ENCODE measurements at places on chromosomes 3 and 15.

DNA sequence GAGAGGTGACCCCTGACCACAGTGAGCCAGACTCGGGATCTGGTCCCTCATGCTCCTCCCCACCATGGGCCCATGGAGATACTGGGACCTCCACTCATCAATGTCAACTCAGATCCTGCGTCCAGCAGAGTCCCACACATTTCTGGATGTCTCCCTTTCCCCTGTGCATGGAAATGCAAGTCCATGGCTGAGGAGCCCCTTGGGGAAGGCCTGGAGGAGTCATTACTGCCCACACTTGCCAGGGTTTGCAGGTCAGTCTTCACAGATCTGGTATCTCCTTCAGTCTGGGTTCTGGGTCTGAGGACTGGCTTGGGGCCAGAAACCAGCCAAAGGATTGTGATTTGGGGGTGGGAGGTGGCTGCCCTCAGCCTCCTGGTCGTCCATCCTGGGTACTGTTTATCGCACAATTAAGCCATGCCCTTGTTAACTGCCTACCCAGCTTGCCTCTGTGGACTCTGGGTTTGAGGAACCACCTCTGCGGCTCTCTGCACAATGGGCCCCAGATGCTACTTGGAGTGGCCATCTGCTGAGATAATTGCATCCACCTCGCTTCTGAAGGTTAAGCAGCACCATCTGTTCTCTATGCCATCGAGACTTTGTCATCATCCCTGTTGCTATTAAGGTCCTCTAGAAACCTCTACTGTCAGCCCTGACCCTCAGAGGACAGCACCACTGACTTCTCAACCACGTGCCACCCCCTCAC, 49.9 kb upstream of the KLF13 start:
- ATAC-seq = no peak

DNA sequence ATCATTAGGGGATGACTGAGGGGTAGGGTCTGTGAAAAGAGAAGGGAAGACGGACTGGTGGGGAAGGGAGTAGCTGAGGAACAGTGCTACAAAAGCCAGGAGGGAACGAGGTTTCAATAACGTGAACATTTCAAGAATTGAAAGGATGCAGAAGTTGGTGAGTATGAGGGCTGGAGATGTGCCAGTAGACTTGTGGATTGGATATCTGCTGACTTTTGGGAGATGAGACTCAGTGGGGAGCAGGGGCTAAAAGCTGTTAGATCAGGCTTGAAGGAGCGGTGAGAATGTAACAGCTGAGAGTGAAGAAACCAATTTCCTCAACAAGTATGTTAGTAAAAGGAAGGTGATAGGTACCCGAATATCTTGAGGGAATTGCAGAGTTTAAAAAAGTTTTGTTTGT, 65.2 kb downstream of the GTPBP8 start:
- ATAC-seq = no peak

GRCh38 chr15:85557385-85557784, 177.0 kb downstream of the AKAP13 start:
- ATAC-seq = no peak

- no peak for ATAC-seq
These were observed 7.8 kb downstream of the RFT1 start for GRCh38 chr3:53122255-53122932.

- ATAC-seq = no peak
These were observed 584.2 kb upstream of the DPPA4 start for GRCh38 chr3:109921509-109921908.

- no peak for ATAC-seq
These were observed 199.1 kb downstream of the CDIN1 start for GRCh38 chr15:36778531-36778930.

- no peak for ATAC-seq
These were observed 1.4 kb downstream of the IL17RD start for GRCh38 chr3:57163751-57164150.

- no peak for ATAC-seq
These were observed 26.2 kb upstream of the LRTM1 start for GRCh38 chr3:54954022-54954421.

DNA sequence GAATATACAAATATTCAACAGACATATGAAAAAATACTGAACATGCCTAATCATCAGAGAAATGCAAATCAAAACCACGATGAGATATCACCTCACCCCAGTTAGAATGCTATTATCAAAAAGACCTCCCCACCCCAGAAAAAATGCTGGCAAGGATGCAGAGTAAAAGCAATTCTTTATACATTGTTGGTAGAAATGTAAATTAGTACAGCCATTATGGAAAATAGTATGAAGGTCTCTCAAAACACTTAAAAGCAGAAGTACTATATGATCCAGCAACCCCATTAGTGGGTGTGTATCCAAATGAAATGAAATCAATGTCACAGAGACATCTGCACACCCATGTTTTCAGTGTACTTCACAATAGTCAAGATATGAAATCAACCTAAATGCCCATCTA, 308.7 kb downstream of the CHST2 start:
- ATAC-seq = no peak

GRCh38 chr3:99384596-99384995, 253.8 kb upstream of the COL8A1 start:
- ATAC-seq = no peak

GRCh38 chr3:103308921-103309320, 874.1 kb downstream of the ZPLD1 start:
- no peak for ATAC-seq

DNA sequence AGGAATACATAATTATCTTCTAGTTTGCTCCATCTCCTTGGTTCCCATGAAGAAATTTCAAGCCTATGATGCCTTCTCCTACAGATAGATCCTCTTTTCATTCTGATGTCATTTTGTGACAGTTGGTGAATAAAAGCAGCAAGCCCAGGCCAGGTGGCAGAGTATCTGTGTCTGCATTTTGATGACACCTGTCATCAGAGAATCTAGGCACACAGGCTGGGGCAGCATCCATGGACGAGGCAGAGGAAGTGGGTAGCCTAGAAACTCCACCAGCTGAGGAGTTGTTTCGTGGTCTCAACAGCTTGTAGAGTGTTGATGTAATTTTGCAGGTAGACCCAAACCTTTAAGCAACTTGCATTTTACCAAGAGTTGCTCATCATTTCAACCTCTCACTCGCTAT, 269.8 kb downstream of the FEZF2 start:
- ATAC-seq = no peak

DNA sequence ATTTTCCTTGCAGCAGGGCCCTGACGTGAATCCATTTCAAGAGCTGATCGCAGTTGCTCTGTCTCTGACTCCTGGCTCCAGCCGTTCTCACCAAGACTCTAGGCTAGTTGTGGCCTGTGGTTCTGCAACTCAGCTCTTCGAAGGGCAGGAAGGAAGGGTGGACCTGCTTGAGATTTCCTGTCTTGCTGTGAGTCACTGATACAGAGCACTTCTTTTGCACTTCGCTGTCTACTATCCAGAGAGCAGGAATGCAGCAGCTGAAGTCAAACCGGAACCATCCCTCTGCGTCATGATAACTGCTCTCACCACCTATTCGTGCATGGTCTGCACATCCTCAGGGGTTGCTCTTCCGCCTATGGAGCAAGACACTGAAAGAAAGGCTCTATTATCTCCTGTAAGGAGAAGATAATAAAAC, 59.7 kb downstream of the RAP2B start:
- ATAC-seq = peak; percentile 98

GRCh38 chr3:58059349-58060321, 51.4 kb downstream of the FLNB start:
- no peak for ATAC-seq

- ATAC-seq = no peak
These were observed 141.1 kb upstream of the SETMAR start for GRCh38 chr3:4162096-4162495.

- ATAC-seq = no peak
These were observed 41.6 kb downstream of the WNT5A start for GRCh38 chr3:55445551-55445950.

- no peak for ATAC-seq
These were observed 39.2 kb upstream of the LEKR1 start for GRCh38 chr3:156787001-156787400.

DNA sequence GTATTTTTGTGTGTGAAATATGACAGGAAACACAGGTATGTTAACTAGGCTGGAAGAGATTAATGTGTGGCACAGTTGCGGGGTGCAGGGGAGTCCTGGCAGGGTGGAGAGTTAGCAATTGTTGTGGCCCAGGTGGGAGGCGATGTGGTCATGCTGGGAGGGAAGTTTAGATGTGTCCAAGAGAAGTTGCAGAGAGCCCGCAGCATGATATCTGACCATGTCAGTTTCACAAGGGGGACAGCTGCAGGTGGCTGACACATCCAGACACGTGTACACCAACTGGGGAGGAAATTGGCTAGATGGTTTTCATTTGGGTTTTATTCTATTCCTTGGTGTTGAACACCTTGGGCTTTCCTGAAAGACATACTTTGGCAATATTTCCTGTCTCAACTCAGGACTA, 172.8 kb upstream of the RGMA start:
- no peak for ATAC-seq

DNA sequence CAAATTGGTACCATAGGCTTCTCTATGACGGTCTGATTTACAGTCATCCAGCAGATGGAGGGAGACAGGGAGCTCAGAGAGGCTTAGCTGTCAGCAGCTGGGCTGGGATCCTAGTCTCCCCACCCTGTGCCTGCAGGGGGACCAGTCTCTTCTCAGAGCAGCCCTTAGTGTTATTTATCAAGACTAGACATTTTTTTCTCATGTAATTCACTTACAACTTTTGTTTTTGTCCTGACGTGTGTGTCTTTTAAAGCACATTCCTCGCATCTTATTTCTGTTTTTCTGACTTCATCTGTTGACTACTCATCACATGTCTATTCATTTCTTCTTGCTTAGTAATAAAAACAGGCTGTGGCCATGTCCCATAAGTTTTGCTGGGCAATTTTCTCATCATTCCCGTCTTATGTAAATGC, 116.1 kb downstream of the KLF13 start:
- ATAC-seq = no peak

- no peak for ATAC-seq
These were observed 8.2 kb downstream of the GRIP2 start for GRCh38 chr3:14531856-14532395.

DNA sequence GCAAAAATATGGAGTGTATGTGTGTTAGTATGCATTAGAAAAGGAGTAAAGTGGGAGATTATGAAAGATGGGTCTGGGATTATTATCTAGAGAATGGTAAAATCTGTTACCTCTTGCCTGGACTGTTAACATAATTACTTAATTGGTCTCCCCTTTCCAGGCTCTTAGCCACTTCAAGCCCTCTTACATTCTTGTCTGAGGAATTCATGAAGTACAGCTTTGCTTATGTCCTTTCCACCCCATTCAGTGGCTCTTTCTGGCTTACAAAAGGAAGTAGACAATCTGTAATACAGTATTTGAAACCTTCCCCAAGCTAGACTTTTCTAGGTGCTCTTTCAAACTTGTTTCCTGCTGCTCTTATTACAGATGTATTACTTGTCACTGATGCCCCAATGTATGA, 129.8 kb downstream of the MBNL1 start:
- ATAC-seq = no peak

DNA sequence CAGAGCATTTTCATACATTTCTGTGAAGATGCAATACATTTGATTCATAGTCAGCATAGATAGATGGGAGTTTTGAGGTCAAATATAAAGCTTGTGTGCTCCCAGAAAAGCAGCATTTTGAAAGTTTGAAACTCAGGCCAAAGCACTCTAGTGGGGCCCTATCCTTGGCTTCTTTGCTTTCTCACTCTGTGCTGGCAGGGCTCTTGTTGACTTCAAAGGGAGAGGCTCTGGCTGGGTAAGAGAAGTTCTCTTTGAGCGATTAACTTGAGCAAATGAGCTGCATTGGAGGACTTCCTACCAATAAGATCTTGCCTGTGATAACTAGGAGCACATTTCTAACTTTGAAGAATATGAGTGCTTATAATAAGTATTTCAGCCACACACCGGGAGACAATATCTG, 214.0 kb upstream of the RARB start:
- no peak for ATAC-seq

DNA sequence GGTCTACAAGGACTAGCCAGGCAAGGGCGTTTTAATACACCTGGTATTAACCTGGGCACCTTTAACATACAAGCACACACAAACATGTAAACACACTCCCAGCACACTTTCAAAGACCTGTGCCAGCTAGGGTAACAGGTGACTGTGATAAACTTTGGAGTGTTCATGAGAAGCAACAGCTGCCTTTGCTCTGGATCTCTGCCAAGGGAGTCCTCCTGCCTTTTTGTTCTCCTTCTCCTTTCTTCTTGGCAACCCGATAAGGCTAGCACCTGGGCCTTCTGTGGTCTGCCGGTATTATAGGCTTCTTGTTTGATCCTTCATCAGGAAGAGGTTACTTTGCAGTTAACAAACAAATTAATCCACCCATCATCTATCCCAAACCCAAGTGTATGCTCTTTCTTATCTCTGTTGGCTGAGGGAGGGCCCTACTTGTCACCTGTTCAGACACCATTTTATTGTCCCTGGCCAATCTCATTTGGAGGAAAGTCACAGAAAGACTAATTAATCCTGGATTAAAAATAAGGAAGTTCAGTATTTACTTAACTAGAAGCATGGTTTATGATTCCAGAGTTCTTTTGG, at the start of gene RETNLB:
TSS of gene RETNLB (minus strand) at position 7 of the 579 bp plus-strand sequence. CDS start 225 bp downstream, outside the sequence.
- no peak for ATAC-seq

- ATAC-seq = no peak
These were observed 543 bp downstream of the ARPIN start for GRCh38 chr15:89912145-89912673.

DNA sequence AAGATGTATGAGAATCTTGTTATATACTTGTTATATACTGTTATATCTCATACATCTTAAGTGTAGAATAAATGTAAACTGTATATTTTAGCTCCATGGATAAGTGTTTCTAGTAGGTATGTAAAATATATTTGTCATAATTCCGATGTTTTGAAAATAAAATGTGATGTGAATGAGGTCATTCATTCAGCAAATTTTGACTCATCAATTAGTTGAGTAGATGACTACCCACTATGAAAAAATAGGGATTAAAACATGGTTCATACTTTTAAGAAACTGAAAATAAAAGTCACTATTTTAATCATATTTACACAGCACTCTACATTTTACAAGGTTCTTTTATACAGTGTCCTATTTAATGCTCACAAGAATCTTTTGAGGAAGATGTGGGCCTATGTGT, 28.4 kb upstream of the CNTN3 start:
- no peak for ATAC-seq
